ENCODE measurements at places on chromosomes 1 and 21.
A peak's percentile ranks its signal among the peaks of the same experiment; 100 is the strongest.

- DNase-seq: peak; percentile 2
Observed at GRCh38 chr1:28301368-28302174, 27.3 kb upstream of the MED18 start.

GRCh38 chr1:170675865-170676264 lies 11.9 kb downstream of the PRRX1 start:
- no peak for DNase-seq

DNA sequence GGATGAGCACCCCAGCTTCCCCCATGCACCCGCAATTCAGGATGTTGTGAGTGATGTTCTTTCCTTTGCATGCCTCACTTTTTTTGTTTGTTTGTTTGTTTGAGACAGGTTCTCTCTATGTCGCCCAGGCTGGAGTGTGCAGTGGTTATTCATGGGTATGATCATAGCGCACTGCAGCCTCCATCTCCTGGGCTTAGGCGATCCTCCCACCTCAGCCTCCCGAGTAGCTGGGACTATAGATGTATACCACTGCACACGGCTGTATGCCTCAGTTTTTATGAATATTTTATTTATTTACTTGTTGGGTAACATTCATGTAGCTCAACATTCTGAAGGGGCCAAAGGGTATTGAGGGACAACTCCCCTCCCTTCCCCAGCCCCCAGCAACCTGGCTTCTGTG lies 54.8 kb downstream of the H3-3A start:
- DNase-seq: no peak

DNA sequence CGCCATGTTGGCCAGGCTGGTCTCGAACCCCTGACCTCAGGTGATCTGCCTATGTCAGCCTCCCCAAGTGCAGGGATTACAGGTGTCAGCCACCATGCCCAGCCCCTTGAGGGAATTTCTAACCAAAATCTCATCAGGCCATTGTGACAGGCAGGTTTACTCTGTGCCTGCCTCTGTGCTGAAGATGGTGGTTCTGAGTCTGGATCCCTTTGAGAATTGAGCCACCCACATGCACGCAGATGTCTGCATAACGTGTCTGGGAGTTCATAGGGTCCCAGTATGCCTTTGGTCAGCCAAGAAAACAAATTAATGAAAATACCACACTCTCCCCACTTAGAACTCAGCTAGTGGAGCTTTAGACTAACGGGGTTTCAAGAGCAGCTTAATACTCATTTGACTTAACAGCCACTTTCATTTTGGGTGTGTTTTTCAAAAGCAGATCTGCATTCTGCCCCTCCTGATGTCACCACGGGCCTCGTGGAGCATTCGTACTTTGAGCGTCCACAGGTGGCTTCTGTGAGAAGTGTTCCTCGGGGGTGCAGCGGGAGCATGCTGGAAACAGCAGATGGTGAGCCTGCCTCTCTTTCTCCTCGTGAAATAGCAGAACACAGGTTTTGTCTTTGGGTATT lies 45.3 kb downstream of the DIP2A start:
- no peak for DNase-seq

GRCh38 chr1:203696673-203697072 lies 68.3 kb upstream of the LAX1 start:
- DNase-seq: no peak

GRCh38 chr1:47712596-47713299 lies 274.9 kb downstream of the FOXD2 start:
- no peak for DNase-seq

DNA sequence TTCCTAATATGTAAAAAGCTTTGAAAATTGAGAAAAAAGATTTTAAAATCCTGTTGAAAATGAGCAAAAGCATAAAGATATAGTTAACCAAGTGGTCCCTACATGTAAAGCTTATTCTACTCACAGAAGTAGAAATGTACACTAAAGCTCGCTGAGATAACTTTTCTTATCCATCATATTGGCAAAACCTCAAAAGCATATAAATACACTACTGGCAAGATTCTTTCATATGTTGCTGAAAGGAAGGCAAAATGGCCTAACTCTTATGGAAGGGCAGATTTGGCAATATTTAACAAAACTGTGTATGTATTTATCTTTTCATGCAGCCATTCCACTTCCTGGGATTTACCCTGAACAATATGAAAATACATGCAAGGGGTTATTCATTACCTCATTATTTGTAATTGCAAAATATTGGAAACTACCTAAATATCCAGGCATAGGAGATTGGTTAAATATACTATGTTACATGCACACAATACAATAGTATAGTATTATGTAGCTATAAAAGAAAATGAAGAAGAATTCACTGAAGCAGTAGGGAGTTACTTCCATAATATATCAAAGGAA lies 43.2 kb upstream of the LYPLAL1 start:
- no peak for DNase-seq

DNA sequence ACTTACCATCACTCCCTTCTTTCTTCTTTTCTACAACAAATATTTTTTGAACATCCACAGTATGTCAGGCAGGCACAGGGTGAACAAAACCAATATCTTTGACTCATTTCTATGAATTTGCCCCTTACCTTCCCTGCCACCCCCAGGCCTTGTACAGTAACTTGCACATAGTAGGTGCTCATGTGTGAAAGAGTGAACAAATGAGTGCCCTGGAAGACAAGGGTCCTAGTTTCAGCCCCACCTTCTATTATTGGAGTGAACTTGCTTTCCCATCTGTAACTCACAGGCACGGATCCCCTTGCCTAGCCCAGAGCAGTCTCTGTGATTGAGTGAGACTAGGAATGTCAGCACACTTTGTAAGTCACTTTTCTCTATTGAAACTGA lies 12.8 kb downstream of the ZDHHC18 start:
- no peak for DNase-seq
